Stimulated activated naive CD8-positive, alpha-beta T cell treated with anti-CD3 and anti-CD28 coated beads, Interleukin-15, amount 100 ng/mL, for 72 hours (primary cell): ENCODE measurements at places on chromosomes 2 and 18.
A peak's percentile ranks its signal among the peaks of the same experiment; 100 is the strongest.

DNA sequence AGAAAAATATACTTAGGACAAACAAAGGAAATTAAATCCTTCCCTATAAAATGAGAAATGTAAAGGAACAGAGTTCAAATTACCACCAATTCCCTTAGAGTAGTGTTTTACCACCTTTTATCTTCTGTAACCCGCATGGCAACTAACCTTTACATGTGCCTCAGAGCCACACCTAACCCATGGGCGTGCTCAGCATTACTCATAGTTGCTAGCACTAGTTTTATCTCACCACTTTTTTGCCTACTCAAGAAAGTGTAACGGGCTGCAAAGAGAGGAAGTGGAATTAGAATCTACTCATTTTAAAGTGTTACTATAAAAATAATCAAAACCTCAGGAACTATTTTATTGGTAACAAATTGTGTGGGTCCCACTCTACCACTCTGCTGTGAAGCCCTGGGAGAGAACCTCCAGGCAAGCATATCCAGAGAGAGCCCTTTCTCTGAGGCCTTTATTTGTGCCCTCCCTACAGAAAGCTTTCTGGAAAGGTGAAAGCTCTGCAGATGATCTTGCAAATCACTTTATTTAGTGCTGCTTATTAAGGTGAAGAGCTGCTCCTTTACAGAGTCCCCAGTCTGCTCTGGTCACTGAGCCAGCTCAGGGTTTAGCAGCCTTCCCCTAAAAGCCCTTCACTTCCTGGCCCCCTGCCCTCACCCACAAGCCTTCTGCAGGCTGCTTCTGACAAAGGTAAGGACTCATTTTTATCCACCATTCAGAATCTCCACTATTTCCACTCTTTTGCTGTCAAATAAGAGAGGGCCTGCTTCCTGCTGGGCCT is 98.8 kb downstream of the TRABD2A start:
- DNase-seq = peak; percentile 53

DNA sequence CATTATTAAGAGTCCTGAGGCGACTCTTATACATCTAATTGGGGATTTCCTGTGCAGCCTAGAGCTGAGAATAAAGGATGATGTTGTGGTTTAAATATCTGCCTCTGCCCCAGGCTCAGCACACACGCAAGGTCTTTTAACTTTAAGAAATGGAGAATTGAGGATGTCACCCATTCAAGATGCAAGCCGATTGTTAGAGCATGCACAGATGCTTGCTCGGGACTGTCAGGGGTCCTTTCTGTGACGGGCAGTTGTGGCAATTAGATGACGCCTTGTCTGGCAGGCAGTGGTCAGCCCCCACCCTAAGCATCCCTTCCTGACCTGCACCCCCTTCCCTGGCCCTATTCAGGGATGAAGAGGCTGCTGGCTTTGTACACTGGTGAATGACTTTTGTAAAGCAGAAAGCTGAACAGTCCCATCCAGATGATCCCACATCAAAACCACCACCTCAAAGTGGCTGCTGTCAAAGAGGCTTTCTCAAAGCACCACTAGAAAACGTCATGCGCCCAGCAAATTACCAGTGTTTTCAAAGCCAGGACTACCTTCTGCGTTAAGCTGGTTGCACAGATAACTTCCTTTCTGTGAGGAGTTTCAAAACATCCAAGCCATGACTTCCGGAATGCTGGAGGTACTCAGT is 23.7 kb downstream of the FAM178B start:
- DNase-seq = peak; percentile 83

DNA sequence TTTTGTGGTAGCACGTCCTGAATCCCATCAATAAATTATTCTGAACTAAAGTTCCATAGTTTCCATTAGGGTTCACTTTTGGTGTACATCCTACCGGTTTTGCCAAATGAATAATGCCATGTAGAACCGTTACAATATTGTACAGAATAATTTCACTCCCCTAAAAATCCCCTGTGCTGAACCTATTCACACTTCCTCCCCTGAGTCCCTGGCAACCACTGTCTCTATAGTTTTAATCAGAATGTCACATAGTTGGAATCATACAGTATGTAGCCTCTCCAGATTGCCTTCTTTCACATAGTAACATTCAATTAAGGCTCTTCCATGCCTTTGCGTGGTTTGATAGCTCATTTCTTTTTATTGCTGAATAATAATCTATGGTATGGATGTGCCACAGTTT is 9.6 kb upstream of the CASP8 start:
- DNase-seq = no peak

DNA sequence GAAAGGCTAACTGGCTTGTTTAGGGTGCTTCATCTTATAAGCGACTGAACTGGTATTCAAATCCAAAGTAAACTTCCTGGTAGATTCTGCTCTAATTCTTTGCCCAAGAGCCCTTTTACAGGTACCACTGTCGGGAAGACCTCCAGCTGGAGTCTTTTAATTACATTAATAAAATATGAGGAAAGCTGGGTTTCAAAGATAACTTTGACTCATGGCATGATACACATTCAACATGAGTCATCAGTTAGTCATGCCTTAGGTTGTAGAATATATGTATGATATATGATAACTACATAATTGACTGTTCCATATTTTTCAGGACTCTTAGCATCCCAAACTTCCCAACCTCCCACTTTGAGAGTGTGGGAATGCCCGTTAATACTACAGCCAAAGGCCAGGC is 32.3 kb downstream of the ZCCHC2 start:
- DNase-seq = no peak

DNA sequence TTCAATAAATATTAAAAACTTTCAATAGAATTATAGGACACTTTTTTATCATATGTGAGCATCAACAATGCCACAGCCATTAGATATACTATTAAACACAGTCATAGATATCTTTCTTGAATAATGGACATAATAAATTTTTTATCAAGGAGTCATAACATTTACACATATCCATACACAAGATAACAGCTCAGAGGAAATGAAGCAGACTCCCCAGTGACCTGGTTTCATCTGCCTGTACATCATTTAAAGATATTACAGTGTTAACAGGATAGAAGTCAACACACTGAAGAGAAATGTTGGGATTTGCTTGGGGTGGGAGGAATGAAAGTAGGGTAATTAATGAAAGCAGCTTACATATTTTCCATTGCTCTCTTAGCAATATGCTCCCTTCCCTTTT is 5.1 kb downstream of the SCG2 start:
- no peak for DNase-seq

- DNase-seq = no peak
Measured at GRCh38 chr18:434410-434809, 66.1 kb downstream of the COLEC12 start.

GRCh38 chr2:226307487-226308322 is 491.9 kb downstream of the IRS1 start:
- no peak for DNase-seq

DNA sequence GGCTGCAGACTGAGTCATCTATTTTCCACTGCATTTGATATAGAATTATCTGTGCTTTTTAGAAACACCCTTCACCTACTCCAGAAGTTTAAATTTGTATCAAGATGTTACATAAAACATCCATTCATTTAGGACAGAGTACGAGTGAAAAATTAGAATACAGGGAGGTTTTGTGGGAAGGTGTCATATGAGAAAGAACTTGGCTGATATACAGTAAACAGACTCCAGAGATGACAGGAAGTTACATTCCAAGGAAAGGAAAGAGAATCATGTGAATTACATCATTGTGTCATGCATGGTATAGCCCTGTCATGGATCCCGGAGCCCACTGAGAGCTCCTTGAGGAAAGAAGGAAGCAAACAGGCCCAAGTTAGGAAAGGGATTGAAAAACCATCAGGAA is 341.5 kb upstream of the PKDCC start:
- no peak for DNase-seq

GRCh38 chr2:188529710-188530109 is 238.0 kb downstream of the GULP1 start:
- no peak for DNase-seq

DNA sequence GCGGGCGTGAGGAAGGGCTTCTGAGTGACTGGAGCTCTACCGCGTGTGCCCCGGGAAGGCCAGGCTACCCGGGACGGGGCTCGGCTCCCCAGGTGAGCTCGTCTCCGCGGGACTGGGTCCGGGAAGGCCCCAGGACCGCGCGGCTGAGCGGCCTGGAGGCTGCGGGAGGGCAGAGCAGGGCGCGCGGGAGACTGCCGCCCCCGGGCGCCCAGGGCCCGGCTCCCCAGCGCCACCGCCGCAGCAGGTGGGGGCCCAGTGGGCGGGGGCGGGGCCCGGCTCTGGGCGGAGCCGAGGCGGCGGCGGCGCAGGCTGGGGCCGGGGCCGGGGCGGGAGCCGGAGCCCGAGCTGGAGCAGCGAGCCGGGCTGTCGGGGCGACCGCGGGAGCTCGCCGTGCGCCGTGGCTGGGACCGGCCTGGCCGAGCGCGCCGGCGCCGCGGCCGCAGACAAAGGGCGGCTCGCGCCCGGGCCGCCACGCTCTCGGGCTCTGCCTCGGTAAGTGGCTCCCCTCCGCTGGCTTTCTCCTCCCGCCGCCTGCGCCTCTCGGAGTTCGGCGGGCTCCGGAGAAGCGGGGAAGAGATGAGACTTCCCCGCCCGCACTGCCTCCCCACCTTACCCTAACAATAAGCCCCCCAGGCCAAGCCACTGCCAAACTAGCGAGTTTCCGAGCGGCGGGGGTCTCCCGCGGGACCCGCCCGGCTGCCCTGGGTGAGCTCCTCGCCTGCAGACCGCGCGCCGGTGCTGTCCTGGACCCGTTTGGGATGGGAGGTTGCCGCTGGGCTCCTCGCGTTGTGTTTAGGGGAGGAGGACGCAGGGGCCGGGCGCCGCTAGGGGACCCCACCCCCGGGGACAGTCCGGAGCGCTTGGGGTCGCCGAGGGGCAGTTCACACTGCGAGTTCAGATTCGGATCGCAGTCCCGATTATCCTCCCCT is at the start of gene MAPK4:
MAPK4 (plus strand) TSS at position 336 of the 929 bp plus-strand sequence. CDS start 103,872 bp downstream, outside the sequence.
- DNase-seq = no peak

DNA sequence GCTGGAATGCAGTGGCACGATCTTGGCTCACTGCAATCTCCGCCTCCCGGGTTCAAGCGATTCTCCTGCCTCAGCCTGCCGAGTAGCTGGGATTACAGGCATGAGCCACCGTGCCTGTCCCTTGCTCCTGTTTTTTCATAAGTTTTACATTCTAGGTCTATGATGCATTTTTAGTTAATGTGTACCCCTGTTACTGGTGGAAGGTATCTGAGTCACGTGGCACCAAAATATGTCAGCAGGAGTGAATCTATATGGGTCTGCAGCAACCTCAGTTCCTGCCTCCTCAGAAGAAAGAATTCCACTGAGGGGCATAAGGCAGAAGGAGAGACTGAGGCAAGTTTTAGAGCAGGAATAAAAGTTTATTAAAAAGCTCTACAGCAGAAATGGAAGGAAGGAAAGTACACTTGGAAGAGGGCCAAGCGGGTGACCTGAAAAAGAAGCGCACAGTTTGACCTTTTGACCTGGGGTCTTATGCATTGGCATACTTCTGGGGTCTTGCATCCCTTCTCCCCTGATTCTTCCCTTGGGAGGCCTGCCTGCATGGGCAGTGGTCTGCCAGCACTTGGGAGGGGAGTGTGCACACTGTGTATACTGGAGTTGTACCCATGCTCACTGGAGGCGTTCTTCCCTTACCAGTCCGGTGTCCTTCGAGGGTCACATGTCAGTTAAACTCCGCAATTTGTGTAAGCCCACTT is 1.1 kb upstream of the MFSD2B start:
- no peak for DNase-seq

DNA sequence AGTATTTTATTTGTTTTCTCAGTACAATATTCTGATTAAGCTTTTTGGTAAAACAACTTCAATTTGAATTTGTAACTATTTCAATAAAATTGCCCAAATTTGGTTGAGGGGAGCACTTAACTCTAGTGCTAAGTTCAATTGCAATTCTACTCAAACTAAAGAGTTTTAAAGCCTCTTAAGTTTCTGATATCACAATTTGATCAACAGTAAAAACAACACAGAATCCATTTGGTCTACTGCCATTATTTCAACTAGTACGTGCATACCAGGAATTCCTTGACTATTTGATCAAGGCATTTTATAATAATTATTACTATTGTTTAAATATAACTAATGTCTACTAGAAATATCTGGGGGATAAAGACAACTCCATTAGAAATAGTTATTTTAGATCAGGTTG is 150.9 kb downstream of the ROCK1 start:
- DNase-seq = no peak

- no peak for DNase-seq
Measured at GRCh38 chr2:37324536-37324785, 172 bp downstream of the PRKD3 start.

- DNase-seq = no peak
Measured at GRCh38 chr2:206615417-206616089, 26.7 kb upstream of the FAM237A start.

DNA sequence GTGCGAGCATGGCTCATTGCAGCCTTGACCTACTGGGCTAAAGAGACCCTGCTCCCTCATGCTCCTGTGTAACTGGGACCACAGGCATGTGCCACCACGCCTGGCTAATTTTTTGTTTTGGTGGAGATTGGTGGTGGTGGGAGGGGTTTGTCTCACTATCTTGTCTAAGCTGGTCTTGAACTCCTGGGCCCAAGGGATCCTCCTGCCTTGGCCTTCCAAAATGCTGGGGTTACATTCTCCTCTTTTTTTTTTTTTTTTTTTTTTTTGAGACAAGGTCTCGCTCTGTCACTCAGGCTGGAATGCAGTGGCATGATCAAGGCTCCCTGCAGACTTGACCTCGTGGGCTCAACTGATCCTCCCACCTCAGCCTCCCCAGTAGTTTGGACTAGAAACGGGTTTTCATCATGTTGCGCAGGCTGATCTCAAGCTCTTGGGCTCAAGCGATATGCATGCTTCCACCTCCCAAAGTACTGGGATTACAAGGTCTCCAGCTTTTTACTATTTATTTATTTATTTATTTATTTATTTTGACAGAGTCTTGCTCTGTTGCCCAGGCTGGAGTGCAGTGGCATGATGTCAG is 238.3 kb downstream of the MYCN start:
- DNase-seq = no peak

GRCh38 chr2:217413193-217413592 is 553.3 kb upstream of the TNP1 start:
- DNase-seq = no peak

DNA sequence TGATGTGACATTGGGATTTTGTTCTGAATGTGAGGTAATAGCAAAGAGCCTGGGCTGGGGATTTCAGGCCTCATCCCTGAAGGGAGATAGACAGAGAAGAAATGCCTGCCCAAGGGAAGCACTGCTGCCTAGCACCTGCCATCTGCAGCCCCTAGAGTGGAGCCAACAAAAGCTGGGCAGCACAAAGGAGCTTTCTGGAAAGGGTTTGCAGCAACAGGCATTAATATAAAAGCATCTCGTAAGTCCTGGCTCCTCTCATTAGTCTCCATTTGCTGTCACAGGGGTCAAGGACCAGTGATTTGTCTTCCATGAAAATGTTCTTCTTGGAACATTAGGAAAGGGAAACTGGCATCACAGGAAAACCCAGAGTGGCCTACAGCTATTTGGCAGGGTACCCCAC is 157.2 kb upstream of the SLC14A2 start:
- DNase-seq = no peak

DNA sequence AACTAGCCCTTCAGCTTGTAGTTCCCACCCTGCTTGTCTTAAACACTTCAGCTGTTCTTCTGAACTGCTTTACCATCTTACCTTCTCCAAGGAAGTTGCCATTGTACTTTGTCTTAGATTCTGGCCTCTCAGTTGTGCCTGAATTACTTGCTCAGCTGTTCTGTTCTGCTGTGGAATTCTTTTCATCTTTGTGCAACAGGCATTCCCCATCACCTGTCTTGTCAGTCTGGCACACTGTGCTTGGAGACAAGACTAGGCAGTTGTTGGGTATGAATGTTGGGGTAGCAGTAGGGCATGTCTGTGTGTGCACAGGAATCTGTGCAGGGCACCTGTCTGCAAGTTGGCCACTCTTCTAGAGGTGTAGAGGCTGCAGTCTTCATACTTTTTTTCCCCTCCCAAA is 38.7 kb downstream of the PHLPP1 start:
- no peak for DNase-seq
